ENCODE measurements at places on chromosomes 6 and 20.

DNA sequence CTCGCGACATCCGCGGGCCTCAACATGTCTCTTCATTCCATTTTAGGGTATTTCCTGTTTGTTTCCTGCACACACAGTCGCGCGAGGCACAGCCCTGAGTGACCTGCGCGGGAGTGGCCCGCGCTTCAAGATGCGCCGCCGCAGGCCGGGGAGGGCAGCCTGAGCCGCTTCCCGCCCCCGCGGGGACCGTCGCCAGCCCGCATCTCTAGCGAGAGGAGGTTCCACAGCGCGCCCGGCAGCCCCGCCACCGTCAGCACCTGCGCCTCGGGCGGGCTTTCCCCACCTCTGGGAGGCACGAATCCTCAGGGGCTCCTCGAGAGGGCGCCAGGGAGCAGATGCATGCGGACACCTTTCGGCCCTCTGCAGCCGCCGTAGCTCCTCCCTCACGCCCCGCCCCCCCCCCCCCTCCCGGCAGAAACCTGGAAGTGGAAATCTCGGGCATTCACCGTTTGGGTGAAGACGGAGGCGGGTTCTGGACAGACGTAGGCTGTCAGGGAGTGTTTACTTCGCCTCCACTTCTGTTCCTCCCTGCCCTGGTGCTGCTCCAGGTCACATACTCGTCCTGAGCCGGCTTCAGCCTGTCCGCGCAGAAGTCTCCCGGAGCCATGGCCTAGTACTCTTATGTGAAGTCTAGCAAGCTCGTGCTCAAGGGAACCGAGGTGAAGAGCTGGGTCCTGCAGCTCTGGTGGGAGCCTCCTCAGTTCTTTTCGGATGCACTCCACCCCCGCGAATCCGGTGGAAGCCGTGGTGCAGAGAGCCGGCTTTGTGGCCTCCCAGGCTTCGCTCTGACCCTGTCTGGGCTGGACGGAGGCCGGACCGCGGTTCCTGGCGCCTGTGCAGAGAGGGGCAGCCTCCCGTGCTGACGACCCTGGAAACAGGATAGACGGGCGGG is 880.5 kb upstream of the DEFB115 start:
- DNase-seq, result peak; percentile 90

DNA sequence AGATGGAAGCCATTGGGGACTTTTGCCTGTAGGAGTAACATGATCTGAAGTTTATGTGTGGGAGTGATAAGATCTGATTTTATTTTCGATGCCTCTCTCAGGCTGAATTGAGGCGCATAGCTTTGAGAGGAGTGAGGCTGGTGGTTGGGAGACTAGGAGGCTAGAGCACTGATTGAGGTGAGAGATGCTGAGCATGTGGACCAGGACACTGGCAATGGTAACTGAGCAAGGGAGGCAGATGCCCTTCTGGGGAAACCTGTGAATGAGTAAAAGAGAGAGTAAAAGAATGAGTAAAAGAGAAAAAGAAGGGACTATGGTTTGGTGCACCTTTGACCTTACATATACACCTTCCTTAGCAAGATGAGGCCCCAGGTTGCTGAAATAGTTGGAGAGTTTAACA is 3.0 kb downstream of the RRP36 start:
- DNase-seq, result no peak

- DNase-seq, result no peak
Measured at GRCh38 chr6:116507324-116507723, 4.1 kb upstream of the CALHM5 start.

DNA sequence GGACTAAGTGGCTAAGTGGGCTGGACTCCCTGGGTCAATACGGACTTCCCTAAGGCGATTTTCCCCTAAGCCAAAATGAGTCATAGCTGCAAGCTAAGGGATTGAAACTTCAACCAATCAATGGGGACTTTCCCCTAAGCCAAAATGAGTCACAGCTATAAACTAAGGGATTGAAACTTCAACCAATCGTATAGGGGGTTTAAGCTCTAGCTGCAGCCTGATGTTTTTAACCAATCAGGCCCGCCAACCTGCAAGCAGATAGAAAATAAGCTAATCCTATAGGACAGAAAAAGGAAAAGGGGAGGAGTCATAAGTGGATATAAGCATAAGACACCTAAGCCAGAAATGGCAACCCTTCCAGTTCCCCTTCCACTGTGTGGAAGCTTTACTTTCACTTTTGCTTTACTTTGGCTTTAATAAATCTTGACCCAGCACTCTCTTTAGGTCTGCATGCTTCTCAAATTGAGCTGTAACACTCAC is 655.0 kb upstream of the HS3ST5 start:
- no peak for DNase-seq

GRCh38 chr20:13638162-13638495 is 603 bp downstream of the TASP1 start:
- DNase-seq, result no peak

GRCh38 chr20:1524004-1524403 is 32.8 kb upstream of the SIRPB2 start:
- peak; percentile 85 for DNase-seq

DNA sequence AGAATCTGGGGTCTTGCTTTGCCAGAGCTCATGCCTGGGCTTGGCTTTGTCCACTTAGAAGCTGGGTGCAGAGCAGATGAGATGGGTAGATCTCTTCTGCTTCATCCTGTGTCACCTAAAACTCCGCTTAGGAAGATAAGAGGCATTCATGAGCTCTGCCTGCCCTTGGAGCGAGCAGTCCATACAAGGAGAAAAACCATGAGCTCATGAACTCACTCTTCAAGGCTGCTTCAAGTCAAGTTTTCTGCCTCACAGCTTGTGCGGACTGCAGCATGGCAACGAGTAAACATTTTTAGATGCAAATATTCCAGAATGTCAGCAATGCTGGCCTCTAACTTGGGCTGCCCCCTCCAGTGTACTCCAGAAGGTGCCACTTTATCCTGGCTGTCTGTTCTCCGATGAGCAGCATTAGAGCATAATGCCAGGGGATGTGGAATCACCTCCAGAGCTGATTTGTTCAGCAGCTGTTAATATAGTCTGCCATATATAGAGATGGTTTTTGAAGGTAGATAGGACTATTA is 10.7 kb upstream of the UQCC2 start:
- no peak for DNase-seq

GRCh38 chr20:4973330-4974097 is 27.8 kb downstream of the SLC23A2 start:
- DNase-seq, result no peak

DNA sequence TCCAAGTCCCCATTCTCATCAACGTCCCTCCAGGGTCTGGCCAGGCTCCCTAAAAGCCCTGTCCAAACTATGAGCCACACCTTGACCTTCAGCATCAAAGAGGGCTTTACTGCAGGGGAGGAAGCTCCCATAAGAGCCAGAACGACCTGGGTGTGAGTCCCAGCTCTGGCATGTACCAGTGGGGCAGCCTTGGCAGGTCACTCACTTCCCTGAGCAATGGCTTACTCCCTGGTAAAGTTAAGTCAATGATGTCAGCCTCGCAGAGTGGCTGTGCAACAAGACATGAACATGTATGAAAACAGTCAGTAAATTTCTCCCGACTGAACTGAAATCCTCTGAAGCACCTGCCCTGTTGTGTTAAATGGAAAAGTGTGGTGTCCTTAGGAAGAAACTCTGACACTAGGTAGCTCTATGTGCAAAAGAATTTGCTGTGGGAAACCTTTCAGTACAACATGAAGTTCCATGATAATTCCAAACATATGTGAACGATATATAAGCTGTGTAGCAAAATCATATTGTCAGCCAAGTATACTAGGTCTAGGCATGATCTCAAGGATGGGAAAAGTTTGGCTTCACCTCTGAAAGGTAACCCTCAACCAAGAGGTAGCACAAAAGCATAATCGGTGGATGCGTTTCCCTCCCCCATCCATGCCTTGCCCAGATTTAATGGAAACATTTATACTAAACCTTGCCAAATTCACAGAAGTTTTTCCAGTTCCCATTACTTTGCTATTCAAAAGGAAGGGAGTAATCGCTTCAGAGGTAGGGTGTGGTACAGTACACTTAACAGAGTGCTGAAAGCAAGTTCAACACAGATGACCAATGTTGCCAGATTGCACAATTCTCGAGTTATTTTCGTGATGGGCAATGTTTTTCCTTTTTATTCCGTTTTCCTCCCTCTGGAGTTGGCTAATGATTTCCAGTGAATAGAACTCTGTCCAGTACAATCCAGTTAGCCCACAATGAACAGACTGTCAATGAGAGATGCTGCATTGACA is 49.0 kb upstream of the RANBP9 start:
- no peak for DNase-seq

DNA sequence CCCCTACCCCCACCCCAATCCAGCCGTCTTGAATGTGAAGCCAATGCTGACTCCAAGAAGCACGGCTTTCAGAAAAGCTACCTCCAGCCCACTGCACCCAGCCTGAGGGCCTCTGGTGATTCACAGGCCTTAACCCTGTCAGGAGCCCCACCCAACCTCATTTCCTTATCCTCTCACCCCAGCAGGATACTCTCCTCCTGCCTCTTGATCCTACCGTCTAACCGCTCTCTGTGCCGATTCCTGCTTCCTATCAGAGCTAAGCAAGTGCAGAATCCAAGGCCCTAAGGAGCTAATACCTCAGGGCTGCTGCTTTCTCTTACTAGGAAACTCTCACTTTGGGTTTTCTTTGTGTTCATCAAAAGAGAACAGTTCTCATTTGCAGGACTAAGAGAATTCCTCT is 47.2 kb downstream of the TRERF1 start:
- no peak for DNase-seq

- DNase-seq, result no peak
Measured at GRCh38 chr20:52817511-52817910, 154.6 kb upstream of the TSHZ2 start.

DNA sequence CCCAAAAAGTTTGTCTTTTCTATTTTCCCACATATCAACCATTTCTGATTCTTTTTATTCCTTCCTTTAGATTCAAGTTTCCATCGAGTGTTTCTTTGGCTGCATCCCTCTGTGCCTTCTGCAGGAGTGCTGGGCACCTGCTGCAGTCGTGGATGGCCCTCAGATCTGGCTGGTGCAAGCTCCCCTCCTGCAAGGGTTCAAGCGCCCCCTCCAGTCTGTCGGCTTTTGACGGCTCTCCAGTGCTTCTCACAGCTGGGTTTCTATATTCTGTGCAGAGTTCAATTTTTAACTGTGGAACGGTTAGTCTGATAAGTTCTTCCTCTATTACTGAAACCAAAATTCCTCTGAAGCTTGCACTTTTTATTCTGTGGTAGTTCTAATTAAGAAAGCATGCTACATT is 132.1 kb downstream of the HUS1B start:
- DNase-seq, result no peak

DNA sequence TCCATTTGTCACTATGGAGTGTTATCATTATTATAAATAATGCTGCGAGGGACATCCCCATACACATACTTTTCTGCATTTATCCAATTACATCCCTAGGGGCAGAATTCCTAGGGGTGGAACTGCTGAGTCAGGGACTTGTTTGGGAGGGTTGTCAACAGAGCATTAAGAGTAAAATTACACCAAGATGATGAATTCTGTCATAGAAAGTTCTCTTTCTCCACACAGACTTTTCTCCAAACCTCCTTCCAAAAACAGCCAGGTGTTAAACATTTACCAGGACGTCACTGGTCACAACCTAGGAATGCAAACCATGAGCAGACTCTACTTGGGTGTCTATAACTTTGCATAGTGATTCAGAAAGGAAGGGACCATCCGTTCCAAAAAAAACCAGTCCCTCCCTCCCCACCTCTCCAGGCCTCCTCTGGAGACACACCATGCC is 95.5 kb downstream of the PRND start:
- no peak for DNase-seq

GRCh38 chr20:56439771-56440291 is 27.8 kb downstream of the CASS4 start:
- no peak for DNase-seq

DNA sequence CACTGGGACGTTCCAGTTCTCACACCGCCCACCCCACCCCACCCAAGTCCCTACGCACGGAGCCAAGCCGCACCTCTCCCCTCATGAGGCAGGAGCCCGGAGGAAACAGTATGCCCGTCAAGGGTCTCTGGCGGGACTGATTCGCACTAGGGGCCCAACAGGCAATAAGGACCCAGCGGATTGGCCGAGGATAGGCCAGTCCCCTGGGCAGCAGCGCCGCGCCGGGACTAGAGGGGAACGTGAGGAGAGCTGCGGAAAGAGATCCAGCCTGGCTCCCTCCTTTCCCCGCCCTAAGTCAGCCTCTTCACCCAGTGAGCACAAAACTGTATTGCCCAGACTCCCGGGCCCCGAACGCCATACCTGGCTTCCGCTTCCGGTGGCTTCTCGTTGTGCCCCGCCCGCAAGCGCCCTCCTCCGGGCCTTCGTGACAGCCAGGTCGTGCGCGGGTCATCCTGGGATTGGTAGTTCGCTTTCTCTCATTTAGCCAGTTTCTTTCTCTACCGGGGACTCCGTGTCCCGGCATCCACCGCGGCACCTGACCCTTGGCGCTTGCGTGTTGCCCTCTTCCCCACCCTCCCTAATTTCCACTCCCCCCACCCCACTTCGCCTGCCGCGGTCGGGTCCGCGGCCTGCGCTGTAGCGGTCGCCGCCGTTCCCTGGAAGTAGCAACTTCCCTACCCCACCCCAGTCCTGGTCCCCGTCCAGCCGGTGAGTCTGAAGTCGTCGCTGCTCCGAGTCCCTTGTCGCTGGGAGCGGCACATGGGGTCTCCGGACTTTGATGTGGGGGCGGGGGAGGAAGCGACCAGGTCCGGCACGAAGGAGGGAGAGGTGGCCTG is at the start of gene CSNK2B:
CSNK2B (plus strand) TSS at position 580 of the 836 bp plus-strand sequence. CDS start 752 bp downstream, outside the sequence.
- peak; percentile 99 for DNase-seq

GRCh38 chr6:17490724-17491123 is 97.3 kb downstream of the CAP2 start:
- DNase-seq, result no peak

DNA sequence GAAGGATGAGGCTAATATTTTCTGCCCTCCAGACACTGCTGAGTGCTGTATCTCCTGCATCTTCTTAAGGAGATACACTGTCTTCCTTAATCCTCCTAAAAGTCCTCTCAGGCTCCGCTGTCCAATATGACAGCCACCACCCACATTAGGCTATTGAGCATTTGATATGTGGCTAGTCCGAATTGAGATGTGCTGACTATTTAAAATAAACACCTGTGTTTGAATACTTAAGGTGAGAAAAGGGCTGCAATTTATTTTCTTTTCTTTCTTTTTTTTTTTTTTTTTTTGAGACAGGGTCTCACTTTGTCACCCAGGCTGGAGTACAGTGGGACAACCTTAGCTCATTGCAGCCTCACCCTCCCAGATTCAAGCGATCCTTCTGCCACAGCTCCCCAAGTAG is 3.1 kb upstream of the RGL2 start:
- DNase-seq, result no peak

Data from DND-41 (cell line).